ENCODE measurements at places on chromosomes 12 and 14.

DNA sequence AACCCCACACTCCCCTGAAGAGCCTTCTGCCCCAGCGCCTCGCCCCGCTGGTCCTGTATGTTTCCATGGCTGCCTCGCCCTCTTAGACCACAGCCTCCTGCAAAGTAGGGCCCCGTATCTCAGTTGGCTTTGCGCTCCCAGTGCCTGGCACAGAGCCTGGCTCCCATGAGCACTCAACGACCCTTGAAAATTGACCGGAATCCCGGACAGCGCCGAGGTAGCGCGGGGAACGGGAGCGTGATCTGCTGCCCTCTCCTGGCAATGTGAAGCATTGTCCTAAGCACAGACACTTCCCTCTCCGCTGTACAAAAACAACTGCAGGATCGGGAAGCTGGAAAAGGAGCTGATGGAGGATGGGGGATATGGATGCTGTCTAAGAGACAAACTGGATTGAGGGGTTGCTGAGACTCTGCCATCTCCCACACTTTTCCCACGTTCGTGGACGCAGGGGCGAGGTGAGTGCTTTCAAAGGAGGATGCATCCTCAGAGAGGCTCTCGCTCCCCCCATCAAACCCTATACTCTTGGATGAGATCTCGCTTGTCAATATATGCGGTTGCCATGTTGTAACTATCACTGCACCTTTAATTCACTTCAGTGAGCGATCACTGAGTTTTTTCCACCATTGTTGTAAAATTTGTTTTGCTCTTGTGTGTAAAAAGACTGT lies 10.7 kb upstream of the FKBP4 start:
- DNase-seq = peak; percentile 88

GRCh38 chr14:24184104-24184970 lies 4.3 kb downstream of the IPO4 start:
- no peak for DNase-seq

- no peak for DNase-seq
Measured at GRCh38 chr12:50690925-50691324, 73.0 kb upstream of the ATF1 start.

GRCh38 chr12:69524755-69525469 lies 54.7 kb downstream of the FRS2 start:
- no peak for DNase-seq

GRCh38 chr14:101595887-101596721 lies 34.8 kb downstream of the DIO3 start:
- DNase-seq = no peak

GRCh38 chr14:33592297-33592696 lies 358.6 kb downstream of the EGLN3 start:
- DNase-seq = no peak

DNA sequence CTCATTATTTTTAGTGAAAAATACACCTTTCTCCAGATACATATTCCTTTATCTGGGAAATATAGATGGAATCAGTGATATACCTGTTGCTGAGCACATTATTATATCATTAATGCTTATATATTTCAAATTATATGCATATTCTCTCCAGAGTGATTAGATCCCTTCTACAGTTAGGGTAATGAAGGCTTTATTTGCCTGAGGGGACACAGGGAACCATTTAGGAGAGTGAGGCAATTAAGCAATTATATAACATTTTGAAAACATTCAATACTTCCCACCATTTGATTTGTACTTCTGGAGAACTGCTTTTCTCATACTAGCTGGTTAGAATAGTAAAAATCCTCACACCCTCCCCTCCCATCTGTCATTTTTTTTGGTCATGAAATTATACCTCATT lies 212.8 kb upstream of the NOVA1 start:
- no peak for DNase-seq

- DNase-seq = no peak
Measured at GRCh38 chr14:63901434-63902085, 48.8 kb downstream of the SYNE2 start.

- no peak for DNase-seq
Measured at GRCh38 chr14:42654707-42655106, 1048.0 kb downstream of the LRFN5 start.

GRCh38 chr14:70707138-70708038 lies 65.7 kb downstream of the TTC9 start:
- peak; percentile 8 for DNase-seq

GRCh38 chr12:119071638-119072231 lies 90.4 kb downstream of the SRRM4 start:
- DNase-seq = no peak

DNA sequence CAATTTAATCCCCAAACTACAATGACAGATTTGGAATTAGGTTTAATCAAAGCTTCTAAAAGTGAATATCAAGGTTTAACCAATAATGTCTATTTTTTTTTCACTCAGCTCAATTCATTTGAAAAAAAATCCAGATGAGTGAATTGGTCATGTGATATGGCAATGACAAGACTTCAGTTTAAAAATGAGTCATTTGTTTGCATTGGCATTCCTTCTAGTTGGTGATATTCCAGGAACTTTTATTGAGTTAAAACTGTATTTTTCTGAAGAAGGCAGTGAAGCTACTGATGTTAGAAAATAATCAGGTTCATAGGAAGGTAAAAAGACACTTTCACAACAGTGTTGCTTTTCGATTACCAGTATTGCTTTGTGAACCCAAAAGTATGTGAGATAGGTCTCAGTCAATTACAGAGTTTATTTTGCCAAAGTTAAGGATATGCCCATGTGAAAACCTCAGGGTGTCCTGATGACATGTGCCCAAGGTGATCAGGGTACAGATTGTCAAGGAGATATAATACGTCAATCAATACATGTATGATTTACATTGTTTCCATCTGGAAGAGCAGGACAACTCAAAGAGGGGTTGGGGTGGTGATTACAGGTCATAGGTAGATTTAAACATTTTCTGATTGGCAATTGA lies 1214.9 kb downstream of the GALC start:
- DNase-seq = peak; percentile 44

- no peak for DNase-seq
Measured at GRCh38 chr12:62471734-62472133, 5.1 kb downstream of the MON2 start.

DNA sequence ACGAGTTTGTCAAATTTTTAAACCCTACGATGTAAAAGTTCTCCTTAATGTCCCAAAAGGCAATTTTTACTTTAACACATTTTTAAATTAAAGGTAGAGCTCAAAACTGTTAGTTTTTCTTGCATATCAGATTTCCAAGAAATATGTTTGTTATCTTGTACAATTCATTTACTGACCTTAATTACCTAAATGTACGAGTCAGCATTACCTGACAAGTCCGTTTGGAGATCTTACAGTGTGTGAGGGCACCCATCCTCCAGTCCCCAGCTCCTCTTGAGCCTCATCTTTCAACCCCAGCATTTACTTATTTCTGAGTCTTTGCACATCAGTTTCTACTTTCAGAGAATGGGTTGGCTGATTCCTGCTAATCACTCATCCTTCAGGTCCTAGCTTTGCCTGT lies 23.7 kb downstream of the PPM1H start:
- DNase-seq = no peak

- no peak for DNase-seq
Measured at GRCh38 chr12:25958428-25959070, at the start of gene RASSF8. Gene RASSF8, plus strand, starts transcription at chr12:25958682. Its CDS starts 96,662 bp downstream, at chr12:26055344.

- DNase-seq = no peak
Measured at GRCh38 chr12:53560912-53561589, 53.8 kb upstream of the NPFF start.

- no peak for DNase-seq
Measured at GRCh38 chr12:57869298-57869926, 22.9 kb upstream of the CTDSP2 start.

- no peak for DNase-seq
Measured at GRCh38 chr12:124923905-124924734, 9.7 kb upstream of the UBC start.

Data from NCI-H446 (cell line).